Stimulated activated CD4-positive, alpha-beta T cell treated with anti-CD3 and anti-CD28 coated beads, Interleukin-12 subunit alpha, Interleukin-12 subunit beta, amount 100 ng/mL, for 4 hours (primary cell): ENCODE measurements at places on chromosomes 5 and 9.

DNA sequence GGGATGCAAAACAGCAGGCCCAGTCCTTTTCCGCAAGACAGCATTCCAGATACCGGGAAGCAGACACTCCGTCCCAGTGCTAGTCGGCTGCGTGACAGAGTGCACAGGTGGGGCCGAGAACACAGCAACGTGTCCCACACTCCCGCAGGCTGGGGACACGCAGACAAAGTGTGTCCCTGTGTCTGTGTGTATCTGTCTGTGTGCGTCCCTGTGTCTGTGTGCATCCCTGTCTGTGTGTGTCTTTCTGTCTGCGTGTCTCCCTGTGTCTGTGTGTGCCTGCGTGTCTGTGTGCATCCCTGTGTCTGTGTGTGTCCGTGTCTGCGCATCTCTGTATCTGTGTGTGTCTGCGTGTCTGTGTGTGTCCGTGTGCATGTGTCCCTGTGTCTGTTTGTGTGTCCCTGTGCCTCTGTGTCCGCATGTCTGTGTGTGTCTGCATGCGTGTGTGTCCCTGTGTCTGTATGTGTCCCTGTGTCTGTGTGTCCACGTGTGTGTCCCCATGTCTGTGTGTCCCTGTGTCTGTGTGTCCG is 137.0 kb downstream of the MRPL36 start:
- DNase-seq: no peak

DNA sequence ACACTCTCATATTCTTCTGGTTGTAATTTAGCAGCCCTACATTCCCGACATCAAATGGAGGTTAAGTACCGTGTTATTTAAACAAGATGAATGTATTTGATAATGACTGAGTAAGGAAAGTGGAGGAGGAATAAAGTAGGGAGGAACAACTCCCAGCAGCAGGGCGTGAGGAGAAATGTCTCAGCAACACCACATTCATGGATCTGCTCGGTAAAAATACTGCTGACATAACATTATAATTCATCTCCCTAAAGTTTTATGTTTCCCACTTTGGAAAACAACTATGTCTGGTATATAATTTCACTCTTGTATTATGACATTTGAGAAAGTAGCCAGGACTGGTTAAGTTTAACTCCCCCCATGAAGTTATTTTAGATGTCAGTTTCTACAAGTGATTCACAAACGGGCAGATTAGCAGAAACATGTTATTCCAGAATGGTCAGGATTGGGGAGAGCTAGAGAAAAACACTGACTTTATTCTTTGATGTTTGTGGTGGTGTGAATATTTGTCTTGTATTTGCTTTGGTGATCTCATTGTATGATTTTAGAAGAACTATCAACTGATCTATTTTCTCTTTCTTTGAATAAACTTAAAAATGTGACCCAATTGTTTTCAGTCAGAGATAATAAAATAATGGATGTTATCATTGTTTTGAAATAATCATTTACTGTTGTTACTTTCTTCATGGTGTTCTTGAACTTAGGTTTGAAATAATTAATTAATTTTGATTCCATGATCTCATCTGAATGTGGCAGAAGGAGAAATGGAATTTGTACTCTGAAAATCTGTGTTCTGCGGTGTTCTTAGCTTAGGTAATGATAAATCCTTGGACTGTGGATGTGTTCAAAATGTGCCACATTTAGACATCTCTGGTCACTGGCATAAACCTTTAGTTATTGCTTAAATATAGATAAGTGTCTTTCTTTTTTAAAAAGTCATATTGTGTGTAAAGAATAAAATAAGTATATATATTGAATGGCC is 303.6 kb upstream of the ZNF608 start:
- no peak for DNase-seq

GRCh38 chr5:7269591-7270274 is 126.2 kb upstream of the ADCY2 start:
- no peak for DNase-seq

GRCh38 chr5:66242050-66242715 is 98.1 kb downstream of the SREK1 start:
- no peak for DNase-seq

DNA sequence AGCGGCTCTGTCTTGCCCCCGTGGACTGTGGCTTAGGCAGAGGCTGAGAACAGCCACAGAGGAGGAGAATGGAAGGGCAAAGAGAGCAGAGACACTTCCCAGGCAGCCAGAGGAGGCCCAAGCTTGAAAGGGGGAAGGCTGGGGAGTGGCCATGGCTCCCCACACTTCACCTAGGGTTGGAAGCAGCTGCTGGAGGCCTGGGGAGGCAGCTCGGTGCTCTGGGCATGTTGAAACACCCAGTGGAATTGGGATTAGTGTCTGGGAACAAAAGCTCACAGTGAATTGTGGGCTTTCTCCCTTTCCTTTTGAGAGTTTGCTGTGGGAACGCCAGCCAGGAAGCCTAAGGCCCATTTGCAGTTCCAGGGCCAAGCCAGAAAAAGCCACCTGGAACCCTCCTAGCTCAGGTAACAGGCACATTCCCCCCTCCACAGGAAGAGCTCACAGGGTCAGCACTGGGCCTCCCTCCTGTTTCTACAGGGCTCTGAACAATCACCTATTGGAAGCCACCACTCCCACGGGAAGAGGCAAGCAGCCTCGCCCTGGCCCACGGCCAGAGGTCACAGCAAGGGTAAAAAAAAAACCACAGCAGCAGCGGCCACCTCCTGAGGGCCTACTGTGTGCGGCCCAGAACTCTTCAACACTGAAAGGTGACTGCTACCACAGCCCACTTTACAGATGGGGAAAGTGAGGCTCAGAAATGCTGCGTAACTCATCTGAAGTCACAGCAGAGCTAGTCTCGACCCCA is 20.2 kb downstream of the EEIG1 start:
- DNase-seq: no peak

- DNase-seq: no peak
These were observed 171.2 kb downstream of the SLC12A2 start for GRCh38 chr5:128254789-128255188.

GRCh38 chr9:37836386-37836785 is 35.8 kb downstream of the DCAF10 start:
- DNase-seq: no peak
